Glutamatergic neuron (in vitro differentiated cells): ENCODE measurements at places on chromosomes 16 and 17. TPM values are rescaled to one million over a fixed set of nuclear protein-coding genes. Genes with fewer than 3 reads are reported as not detected.

C17orf67 gene
- total RNA-seq = not detected

C16orf74 gene
- 2.6 TPM for total RNA-seq

APOH gene
- not detected for total RNA-seq

ZNF23 gene
- total RNA-seq = 17.3 TPM

KRT33B gene
- 0.61 TPM for total RNA-seq

RFWD3 gene
- 30.5 TPM for total RNA-seq

TSPOAP1 gene
- 39.7 TPM for total RNA-seq

SLC35G6 gene
- total RNA-seq = 0.34 TPM

OR3A3 gene
- total RNA-seq = not detected

ZPBP2 gene
- not detected for total RNA-seq

KRT20 gene
- not detected for total RNA-seq

UTS2R gene
- total RNA-seq = 7.2 TPM

KCTD11 gene
- 2.2 TPM for total RNA-seq

DNA sequence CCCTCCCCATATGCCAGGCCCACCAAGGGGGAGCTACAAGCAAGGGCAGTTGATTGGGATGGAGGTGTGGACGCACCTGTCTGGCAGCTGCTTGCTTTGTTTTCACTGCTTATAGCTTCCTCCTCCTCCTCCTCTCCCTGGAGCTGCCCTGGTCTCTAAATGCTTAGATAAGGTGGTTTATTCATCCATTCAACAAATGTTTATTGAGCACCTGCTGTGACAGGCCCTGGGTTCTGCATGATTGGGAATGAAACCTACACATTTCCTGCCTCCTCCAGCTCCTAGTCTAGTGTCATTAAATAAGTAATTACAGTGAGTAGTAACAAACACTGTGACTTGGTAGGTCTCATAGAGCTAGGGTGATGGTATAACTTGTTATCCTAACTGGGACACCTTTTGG, 17.4 kb upstream of the MAP3K14 start:
- no peak for DNase-seq

GRCh38 chr16:1757714-1758461, 13.5 kb downstream of the NME3 start:
- DNase-seq = no peak

DNA sequence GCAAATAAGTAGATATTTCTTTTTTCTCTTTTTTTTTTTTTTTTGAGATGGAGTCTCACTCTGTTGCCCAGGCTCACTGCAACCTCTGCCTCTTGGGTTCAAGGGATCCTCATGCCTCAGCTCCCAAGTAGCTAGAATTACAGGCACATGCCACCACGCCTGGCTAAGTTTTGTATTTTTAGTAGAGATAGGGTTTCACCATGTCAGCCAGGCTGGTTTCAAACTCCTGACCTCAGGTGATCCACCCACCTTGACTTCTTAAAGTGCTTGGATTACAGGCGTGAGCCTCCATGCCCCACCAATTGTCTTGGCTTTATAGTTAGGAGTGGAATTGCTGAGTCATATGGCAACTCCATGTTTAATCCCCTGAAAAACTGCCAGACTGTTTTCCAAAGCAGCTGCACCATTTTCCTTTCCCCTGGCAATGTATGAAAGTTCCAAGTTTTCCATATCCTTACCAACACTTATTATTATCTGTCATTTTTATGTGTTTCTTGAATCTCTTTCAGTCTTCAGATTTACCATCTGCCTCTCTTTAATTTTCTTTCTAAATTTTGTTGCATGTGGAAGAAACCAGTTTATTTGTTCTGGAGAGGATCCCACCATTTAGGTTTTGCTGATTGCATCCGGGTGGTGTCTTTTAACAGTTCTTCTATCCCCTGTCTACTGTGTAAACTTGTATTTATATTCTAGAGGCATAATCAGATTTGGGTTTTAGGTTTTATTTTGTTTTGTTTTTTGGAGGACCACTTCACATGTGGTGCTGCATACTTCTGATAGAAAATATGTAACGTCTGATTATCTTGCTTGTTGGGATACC, 9.9 kb upstream of the CES3 start:
- DNase-seq = no peak

DNA sequence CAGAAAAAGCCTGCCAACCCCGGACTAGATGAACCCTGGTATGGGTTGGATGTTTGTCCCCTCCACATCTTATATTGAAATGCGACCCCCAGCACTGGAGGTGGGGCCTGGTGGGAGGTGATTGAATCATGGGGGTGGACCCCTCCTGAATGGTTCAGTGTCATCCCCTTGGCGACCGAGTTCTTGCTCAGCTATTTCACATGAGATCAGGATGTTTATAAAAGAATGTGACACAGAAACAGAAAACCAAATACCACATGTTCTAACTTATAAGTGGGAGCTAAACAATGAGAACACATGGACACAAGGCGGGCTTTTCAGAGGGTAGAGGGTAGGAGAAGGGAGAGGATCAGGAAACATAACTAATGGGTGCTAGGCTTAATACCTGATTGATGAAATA, 576.0 kb upstream of the HSBP1 start:
- DNase-seq = no peak

- DNase-seq = peak; percentile 9
Measured at GRCh38 chr16:88066680-88067529, 115.7 kb downstream of the BANP start.

GRCh38 chr16:88939972-88940861, 36.8 kb downstream of the CBFA2T3 start:
- peak; percentile 84 for DNase-seq

DNA sequence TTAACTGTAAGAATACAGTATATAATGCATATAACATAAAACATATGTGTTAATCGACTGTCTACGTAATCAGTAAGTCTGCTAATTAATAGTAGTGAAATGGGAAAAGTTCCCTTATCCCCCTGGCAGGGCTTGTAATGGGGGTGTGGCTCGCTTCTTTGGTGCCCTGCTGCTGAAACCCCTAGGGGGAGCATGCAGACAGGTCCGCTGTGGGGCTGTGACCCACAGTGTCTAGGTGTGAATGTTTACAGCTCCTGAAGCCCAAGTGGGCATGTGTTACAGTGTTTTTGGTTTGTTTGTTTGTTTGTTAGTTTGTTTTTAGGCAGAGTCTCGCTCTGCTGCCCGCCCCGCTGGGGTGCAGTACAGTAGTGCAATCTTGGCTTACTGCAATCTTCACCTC, 495.7 kb downstream of the SHISA9 start:
- DNase-seq = no peak

GRCh38 chr16:51898872-51899271, 648.1 kb downstream of the TOX3 start:
- no peak for DNase-seq

- DNase-seq = no peak
Measured at GRCh38 chr17:28745786-28746411, 2.1 kb downstream of the TRAF4 start.

- no peak for DNase-seq
Measured at GRCh38 chr16:74926805-74927204, 58.1 kb downstream of the WDR59 start.

DNA sequence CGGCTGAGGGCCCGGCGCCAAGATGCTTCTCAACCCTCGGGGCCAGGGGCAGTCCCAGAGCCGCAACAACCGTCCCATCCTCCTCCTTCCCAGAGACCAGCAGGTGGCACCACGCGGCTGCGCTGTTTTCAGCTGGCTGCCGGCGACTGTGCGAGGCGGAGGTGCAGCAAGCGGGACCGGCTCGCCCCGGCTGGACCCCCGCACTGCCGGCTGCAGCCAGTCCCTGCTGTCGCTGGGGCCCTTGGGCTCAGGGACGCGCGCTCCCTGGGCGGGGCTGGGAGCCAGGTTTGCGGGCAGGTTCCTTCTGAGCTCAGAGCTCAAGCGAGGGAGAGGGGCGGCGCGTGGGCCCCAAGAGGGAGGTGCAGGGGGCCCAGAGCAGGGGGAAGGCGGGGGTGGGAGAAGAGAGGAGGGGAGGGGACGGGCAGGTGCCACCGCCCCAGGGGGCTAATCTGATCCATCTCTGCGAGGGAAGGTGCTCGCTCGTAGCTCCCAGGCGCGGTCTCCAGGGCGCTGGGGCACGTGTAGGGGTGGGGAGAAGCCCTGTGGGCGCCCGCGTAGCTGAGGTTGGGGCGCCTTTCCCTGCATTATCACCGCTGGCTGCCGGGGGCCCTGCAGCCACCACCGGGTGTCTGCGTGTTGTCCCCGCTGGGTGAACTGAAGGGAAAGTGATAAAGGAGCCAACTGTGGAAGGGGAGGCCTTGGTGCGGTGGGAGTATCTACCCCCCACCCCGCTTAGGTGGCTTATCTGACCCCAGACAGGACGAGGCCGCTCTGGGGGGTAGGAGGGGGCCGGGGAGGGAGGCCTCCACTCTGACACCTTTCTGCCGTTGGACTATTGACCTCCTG, 24.2 kb downstream of the STAT5A start:
- peak; percentile 90 for DNase-seq

DNA sequence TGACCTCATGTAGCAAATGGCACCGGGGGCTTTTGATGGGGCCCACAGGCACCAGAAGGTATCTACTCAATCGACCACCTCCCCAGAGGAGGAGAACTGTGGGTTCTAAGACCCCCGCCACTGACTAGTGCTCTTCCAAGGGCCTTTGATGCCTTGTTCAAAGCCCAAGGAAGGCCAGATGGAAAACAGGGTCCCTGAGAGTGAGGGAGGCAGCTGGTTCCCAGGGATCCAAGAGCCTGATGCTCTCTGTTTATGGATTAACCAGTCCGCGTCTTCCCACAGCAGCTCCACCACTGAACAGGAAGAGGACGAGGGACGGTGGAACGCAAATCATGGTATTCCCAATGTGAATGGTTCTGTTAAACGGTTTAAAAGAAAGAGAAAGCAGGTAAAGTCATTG, 7.6 kb downstream of the PHB1 start:
- no peak for DNase-seq

DNA sequence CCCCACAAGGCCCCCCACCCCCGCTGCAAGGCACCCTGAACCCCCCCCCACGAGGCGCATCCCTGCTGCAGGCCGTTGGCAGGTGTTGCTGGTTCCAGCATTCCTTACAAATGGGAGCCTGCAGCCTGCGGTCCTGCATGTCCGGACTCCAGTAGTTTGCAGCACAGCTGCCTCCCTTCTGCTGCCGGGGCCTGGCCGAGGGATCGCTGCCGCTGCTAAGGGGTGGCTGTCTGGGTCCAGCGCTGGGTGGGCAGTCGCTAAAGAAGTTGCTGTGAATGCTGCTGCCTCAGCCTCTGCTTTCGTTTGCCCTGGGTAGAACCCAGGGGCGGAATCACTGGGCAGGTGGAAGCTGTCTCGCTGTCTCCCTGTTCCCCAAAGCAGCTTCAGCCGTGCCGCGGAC, 11.8 kb downstream of the UTS2R start:
- peak; percentile 62 for DNase-seq

DNA sequence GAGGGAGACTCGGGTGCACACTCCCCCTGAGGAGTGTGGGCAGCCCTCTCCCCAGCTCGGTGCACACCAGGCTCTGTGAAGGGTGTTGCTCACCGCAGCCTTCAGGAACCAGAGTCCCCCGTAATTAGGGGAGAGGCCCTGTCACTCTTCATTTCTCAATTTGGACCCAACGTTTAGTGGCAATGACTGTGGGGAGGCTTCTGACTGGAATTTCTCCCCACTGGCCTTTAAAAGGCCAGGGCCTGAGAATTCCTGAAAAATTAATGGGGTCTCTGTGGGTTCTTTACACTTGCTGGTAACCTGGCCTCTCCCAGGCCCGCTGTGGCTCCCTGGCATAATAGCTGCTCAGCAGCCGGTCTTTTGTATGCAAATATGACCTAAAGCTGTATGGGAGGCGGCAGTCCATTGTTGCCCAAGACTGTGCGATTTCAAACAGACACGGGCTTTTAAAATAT, 209.7 kb downstream of the MSI2 start:
- DNase-seq = no peak

DNA sequence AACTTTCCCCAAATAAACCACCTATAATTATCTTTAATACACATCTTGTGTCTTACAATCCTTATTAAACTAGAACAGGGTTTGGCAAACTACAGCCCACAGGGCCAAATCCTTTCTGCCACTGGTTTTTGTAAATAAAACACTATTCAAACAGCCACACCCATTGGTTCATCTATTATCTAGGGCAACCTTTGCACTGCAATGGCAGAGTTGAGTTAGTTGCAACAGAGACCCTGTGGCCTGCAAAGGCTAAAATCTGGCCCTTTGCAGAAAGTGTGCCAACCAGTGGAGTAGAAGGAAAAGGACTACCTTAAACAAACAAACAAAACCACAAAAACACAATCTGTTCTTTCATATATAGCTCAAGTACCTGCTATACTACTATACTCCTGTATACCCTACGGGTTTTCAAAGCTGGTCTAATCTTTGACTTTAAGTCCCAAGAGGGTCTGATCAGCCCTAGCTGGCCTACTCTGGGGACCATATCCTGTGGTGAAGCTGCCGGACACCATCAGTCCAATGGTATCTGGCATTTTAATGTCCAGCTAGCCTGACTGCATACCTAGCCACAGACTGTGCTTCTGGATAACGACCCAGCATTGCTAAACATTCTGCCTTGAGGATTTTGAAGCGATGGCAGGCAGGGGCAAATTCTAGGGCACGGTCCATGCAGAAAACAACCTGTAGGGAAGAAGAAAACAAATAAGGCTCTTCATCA, 23.3 kb downstream of the CNP start:
- DNase-seq = no peak

DNA sequence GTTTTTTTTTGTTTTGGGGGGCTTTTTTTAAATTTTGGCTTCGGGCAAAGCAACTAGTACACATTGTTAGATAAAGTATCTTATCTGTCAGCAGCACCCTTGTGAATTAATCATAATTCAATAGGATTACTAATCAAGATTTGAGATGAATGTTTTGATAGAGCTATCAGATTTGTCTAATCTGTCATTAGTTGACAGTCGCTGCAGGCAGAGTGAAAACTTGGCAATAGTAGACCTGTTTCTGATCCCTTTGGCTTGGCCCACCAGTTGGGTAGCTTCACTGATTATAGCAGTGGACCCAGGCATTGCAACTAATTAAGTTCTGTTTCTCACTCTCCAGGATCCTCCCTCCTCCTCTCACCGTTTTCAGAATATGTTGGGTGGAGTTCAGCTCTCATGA, 258.6 kb downstream of the IRX3 start:
- no peak for DNase-seq

- no peak for DNase-seq
Measured at GRCh38 chr16:9499941-9500593, 408.6 kb downstream of the HAPSTR1 start.
